ENCODE measurements at places on chromosomes 7 and 10. TPM values are rescaled to one million over a fixed set of nuclear protein-coding genes. Genes with fewer than 3 reads are reported as not detected.

The ZNF853 gene
- polyA plus RNA-seq = 0.69 TPM

The EN2 gene
- not detected for polyA plus RNA-seq

The CSGALNACT2 gene
- polyA plus RNA-seq = 6.9 TPM

The BICC1 gene
- 1.8 TPM for polyA plus RNA-seq

The PPA1 gene
- polyA plus RNA-seq = 273 TPM

The LMBR1 gene
- 6.6 TPM for polyA plus RNA-seq

The H2BK1 gene
- not detected for polyA plus RNA-seq

The GDF2 gene
- polyA plus RNA-seq = not detected

The AKR1C2 gene
- polyA plus RNA-seq = 40.0 TPM

The CHAT gene
- not detected for polyA plus RNA-seq

The EEPD1 gene
- 6.6 TPM for polyA plus RNA-seq

The CNTNAP2 gene
- polyA plus RNA-seq = 1.7 TPM

The OR2A42 gene
- polyA plus RNA-seq = not detected

The SCIN gene
- polyA plus RNA-seq = 54.1 TPM

The METTL27 gene
- 12.3 TPM for polyA plus RNA-seq
